ENCODE measurements at places on chromosomes 1 and 21.

GRCh38 chr1:83897516-83897915, 101.4 kb downstream of the TTLL7 start:
- no peak for DNase-seq

DNA sequence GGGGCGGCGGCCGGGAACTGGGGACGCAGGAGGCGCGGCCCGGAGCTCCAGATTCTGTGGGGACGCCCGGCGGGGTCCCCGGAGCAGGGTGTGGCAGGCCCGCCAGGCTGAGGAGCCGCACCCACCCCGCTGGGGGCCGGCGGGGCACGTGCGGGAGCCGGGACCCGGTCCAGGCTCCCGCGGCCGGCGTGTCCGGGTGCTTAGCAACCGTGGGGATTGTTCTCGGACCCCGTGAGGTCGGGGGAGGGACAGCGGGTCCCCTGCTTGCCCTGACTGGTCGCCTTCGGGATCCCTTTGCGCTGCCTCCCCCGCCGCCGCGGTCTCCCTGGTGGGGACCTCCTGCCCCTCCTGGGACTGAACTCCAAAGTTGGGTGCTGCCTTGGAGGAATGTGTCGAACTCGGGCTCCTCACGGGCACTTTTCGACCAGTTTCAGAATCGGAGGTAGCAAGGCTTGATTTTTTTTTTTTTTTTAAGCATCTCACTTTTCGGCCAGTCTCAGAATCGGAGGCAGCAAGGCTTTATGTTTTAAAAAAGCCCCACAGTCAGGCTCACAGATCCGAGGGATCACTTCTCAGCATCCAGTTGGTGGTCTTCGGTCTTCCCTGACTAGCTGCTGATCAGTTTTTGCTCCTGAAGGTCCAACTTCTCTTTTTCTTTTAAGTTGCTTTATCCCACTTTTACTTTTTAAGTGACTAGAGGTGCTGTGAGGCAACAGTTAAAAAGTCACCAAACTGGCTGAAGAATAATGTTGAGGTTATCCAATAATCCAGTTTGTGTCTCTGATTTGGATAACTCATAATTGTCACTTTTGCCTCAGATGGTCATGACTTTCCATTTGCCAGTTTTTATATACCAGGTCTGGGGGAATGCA, 648 bp downstream of the FAM76A start:
- DNase-seq: peak; percentile 49

GRCh38 chr1:83760226-83761021, 238.5 kb downstream of the TTLL7 start:
- no peak for DNase-seq

DNA sequence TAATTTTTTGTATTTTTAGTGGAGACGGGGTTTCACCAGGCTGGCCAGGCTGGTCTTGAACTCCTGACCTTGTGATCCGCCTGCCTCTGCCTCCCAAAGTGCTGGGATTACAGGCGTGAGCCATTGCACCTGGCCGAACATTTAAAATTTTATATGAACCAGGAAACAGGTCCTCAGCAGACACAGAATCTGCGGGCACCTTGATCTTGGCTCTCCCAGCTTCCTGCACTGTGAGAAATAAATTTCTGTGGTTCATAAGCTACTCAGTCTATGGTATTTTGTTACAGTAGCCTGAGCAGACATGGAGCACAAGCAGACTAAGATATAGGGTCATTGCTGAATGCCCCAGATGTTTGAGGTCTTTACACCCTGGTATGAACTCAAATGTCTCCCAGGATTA, 23.6 kb upstream of the CTH start:
- DNase-seq: no peak

GRCh38 chr1:207049974-207050391, 1.0 kb downstream of the YOD1 start:
- peak; percentile 55 for DNase-seq

DNA sequence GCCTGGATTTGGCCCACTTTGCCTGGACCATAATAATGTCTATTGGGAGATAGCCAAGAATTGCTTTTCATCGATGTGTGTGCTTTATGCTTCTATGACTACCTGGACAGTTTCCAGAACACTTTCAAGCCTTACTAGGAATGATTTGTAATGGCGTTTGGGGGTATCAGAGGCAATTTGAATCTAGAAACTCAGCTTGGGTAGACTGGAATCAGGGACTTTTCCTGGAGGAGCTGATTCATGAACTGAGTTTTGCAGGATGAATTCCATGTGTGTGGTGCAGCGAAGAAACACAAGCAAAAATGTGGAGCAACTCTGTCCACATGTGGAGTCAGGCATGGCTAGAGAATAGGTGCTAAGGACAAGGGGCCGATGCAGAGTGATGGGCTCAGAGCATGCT, 11.9 kb upstream of the TMEM61 start:
- no peak for DNase-seq

DNA sequence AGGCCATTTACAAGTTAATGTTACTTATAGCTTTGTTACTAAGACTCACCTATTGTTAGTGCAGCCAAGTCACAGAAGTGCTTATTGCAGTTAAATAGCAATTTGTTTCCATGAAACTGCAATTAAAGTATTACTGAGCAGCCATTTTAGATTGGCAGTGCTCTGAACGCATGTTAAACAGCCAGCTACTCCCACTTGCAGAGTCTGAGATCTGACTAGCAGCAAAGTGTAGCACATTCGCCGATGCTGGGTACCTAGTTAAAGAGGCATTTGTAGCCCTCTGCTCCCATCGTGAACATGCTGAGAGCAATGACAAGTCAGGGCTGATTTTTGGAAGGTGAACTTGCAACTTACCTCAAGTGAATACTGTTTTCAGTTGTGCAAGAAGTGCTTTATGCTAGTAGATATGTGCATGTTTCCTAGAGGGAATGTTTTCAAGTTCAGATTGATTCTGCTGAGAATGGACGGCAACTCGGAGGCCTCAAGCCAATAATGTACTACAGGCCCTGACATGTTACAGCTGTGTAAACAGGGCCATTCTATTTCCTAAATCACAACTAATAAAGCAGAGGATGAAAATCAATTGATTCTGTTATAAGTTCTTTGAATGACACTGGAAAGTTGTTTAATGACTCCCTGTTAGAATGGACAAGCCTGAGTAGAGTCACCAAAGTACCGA, 19.8 kb downstream of the LMO4 start:
- no peak for DNase-seq

- DNase-seq: no peak
Observed at GRCh38 chr1:184158896-184159681, 107.6 kb downstream of the TSEN15 start.

- no peak for DNase-seq
Observed at GRCh38 chr21:28375708-28376385, 616.8 kb downstream of the LTN1 start.

- DNase-seq: no peak
Observed at GRCh38 chr1:220221269-220221668, 51.0 kb downstream of the RAB3GAP2 start.

DNA sequence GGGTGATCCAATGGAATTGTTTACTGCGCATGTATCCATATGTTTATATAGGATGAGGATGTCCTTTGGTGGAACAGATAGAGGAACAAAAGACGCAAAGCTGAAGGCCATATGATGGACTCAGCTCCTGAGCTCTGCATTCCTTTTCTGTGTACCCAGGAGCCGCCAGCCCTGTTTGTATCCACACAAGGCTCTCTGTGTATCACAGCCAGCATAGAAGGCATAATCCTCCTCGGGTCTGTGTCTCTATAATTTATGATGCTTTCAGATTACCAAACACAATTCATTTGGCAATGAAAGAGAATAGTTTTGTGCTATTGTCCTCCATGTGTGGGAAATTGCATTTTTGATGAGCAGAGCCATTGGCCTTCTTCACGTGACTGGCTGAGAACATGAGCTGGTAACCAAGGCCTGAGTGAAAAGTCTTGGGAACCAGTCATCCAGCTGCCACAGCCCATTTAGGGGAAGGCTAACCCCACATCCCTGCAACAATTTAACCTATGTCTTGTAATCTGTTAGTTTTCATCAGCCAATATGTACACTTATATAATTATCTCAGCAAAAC, 119.2 kb downstream of the PBX1 start:
- no peak for DNase-seq

DNA sequence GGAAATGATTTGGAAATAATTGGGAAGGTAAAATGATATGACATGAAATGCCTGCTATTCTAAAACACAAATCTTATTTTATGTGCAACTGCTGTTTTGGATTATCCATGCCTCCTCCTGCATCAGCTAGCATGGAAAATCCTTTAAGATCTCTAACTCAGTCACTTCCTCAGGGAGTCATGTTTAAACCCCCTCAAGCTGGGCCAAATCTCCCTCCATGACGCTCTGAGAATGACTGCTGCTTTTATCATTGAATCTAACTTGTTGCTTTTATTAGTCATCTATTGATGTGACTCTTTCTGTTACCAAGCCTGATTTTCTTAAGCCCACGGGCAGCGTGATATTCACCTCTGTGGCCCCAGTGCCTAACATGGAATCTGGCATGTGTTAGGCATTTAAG, 324.8 kb downstream of the DISC1 start:
- DNase-seq: no peak

- no peak for DNase-seq
Observed at GRCh38 chr1:228782662-228783417, 47.6 kb downstream of the RHOU start.

- no peak for DNase-seq
Observed at GRCh38 chr1:31793586-31794285, 22.1 kb downstream of the SPOCD1 start.
